ENCODE measurements at places on chromosomes 4 and X.

GRCh38 chrX:12972878-12973560 is 1.9 kb upstream of the TMSB4X start:
- no peak for DNase-seq

DNA sequence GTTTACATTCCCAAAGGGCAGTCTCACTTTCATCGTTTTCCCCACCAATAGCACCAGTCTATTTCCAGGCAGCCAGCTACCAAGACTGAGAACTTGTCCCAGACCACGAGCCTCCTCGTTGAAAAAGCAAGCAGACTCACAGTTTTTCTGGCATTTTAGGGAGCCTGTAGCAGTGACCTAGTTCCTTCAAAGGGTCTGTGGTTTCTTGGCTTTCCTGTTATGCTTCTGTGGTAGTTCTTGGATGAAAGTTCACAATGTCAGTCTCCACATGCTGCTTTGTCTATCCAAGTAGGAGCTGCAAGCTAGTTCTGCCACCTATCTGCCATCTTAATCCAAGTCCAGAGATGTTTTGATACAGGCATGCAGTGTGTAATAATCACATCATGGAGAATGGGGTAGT is 151.6 kb upstream of the ZC4H2 start:
- DNase-seq = no peak

- DNase-seq = no peak
Measured at GRCh38 chr4:125515016-125515415, 200.3 kb downstream of the FAT4 start.

DNA sequence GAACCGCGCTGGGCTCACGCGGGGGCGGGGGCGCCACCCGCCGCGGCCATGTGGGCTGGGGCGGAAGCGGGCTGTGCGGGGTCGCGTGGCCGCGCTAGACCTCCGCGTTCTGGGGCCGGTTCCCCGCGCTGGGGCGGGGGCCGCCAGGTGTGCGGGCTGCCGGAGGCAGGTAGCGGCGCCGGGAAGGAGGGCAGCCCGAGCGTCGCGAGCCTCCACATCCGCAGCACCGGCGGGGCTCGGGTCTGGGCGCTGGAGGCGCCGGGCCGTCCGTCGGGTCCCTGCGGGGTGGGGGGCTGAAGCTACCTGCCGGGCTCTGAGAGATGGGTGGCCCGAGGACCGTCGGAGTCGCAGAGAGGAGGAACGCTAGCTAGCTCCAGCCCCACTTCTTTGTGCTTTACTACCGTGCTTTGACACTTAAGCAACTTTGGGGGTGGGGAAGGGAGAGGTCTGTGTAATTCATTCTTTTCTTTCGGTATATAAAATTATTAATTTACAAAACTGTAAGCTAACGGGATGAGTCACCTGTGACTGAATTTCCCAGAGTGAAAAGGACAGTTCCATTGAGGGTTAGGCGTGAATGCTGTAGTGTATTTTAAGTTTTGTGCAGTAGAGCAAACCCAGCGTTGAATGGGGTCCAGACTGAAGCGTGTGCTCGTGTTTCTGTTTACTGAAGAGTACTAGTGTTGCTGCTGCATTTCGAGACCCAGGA is 689 bp downstream of the METAP1 start:
- peak; percentile 21 for DNase-seq

GRCh38 chrX:15929194-15929593 is 74.6 kb upstream of the AP1S2 start:
- DNase-seq = no peak

- DNase-seq = no peak
Measured at GRCh38 chr4:109214622-109215301, 87.7 kb downstream of the COL25A1 start.

GRCh38 chr4:155751569-155751968 is 7.3 kb upstream of the GUCY1B1 start:
- no peak for DNase-seq

GRCh38 chr4:169210504-169211118 is 60.1 kb downstream of the SH3RF1 start:
- DNase-seq = no peak

DNA sequence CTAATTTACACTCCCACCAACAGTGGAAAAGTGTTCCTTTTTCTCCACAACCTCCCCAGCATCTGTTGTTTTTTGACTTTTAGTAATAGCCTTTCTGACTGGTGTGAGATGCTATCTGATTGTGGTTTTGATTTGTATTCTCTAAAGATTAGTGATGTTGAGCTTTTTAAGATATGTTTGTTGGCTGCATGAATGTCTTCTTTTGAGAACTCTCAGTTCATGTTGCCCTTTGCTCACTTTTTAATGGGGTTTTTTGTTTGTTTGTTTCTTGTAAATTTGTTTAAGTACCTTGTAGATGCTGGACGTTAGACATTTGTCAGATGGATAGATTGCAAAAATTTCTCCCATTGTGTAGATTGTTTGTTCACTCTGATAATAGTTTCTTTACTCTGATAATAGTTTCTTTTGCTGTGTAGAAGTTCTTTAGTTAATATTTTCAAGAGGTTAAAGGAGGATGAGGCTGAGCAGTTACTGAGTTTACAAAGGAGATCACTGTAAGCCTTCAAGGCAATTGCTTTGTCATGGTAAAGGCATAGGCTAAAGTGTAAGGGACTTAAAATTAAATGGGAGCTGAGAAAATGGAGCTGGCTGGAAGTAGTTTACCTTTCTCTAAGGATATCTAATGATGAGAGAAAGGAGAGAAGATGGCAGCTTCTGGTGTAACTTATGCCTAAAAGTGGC is 323.4 kb downstream of the PCDH7 start:
- DNase-seq = no peak

GRCh38 chrX:18010253-18010652 is 149.2 kb upstream of the RAI2 start:
- no peak for DNase-seq

DNA sequence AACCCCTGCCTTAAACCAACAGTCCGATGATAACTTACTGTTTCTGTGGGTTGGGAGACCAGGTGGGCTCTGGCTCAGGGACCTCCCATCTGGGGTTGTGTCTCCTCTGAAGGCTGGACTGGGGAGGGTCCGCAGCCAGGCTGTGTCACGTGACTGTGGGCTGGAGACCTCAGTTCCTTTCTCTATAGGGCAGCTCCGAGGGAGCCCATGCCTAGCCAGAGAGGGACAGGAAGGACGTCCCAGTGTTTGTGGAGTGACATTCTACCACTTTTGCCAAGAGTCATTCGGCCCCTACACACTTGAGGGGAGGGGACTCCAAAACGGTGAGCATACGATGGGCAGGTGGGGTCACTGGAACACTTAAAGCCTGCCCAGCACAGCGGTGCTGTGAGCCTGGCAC is 4.5 kb downstream of the PCGF3 start:
- no peak for DNase-seq

- DNase-seq = no peak
Measured at GRCh38 chr4:111717921-111718320, 427.3 kb upstream of the FAM241A start.

DNA sequence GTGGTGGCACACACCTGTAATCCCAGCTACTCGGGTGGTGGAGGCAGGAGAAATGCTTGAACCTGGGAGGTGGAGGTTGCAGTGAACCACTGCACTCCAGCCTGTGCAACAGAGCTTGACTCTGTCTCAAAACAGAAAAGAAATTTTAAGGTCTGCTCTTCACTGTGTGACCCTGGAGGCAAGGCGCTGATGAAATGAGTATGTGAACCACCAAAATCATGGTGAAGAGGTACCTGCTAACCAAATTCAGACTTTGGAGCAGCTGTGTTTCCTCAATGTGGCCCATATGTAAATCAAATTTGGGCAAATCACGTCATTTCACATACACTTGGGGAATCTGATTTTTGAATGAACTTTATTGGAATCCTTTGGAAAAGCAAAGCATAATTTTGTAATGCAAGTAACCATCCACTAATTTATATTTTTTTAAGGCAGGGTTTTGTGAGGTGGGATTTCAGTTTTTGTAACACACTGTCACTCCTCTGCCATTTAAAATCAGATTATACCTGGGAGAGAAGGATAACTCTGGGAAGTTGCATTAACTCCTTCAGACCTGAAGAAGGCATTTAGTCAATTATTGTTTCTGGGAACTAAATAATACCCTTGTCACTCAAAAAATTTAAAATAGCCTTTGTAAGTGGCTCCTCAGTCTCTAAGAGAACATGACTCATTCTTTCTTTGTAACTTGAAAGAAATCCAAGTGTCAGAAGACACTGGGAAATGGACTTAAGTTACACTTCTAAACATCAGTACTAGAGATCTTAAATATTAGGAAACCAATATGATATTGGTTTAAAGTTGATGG is 24.0 kb downstream of the DOCK11 start:
- no peak for DNase-seq
